AG04450 (cell line): ENCODE measurements at places on chromosomes 6 and 20. TPM values are rescaled to one million over a fixed set of nuclear protein-coding genes. Genes with fewer than 3 reads are reported as not detected.

DNA sequence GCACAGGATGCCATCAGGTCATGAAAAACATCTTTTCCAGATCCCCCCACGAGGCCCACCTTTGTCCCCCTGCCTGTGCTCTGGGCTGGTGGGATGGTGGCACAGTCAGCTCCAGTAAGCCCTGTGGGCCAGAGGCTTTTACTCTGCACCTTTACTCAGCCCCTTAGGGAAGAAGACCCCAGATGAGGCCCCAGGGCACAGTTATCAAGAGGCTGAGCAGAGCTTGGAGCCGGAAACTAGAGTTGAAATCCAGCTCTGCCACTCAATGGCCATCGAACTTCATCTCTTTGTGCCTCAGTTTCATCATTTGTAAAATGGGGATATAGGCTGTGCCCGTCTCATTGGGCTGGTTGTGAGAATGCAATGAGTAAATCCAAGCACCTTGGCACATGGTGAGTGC is 81.7 kb upstream of the TOX2 start:
- DNase-seq = no peak

DNA sequence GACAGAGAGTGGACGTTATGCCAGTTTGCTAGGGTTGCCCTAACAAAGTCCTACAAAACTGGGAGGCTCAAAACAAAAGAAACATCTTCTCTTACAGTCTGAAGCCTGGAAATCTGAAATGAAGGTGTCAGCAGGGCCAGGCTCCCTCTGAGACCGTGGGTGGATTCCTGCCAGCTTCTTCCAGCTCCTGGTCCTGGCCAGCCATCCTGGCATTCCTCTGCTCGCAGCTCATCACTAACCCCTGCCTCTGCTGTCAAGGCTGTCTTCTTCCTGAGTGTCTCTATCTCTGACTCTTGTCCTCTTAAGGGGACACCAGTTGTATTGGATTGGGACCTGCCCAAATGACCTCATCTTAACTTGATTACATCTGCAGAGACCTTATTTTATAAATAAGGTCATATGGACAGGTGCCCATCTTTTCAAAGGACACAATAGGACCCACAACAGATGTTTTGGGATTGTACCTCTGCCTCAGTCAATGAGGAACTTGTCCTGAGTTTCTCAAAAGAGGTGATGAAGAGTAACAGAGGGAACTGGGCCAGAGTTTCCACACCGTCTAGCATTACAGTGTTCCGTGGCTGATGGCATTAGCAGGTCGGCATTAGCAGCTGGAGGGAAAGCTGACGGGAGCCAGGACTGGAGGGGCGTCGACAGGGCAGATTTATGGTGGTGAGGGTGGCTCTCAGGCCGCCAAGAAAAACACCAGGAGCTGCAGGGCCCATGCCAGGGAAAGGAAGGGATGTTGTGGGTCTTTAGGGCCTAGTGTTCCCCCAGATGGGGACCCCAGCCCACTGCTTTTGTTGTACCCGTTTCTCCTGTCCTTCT is 157.3 kb downstream of the TBXT start:
- no peak for DNase-seq

- no peak for DNase-seq
Measured at GRCh38 chr6:125132058-125132457, 21.5 kb upstream of the TPD52L1 start.

Gene MOG
- not detected in 2 replicates for polyA plus RNA-seq

DNA sequence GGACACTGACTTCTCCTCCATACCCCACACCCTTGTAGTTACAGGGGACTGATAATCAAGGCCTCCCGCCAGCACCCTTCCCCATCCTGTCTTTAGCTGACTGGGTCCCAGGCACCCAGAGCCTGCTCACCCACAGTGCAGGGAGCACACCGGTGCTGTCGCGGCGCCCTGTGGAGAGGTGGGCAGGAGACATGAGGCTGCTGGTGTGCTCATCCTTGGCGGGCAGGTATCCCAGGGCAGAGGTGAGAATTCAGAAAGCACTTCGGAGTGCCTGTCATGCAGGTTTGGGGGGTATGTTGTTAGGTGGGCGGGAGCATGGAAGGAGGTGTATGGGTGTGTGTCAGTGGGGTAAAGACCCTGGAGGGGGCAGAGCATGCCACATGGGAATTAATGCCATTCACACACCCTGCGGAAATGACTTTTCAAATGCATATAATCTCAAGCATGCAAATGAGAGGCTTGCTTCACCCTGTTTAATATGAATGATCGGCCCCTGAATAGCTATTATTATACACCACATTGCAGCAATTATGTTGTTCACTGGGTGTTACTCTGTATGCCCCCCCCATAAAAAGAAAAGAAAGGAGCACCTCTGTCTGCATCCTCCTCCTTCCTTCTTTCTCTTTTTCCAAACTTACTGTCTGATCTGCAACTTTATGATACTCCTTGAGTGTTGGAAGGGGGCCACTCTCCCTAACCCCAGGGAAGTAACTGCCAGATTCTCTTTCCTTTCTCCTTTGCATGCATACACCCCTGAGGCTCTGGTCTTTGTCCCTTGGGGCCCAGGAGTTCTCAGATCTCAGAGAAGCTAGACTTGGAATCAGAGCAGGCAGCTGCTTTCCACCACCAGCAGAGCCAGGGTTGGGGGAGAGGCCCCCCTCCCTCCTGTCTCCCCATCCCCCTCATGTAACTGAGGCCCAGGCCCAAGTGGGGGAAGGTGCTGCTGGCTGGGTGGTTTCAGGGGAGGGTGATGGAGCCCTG is 16.0 kb downstream of the FOXP4 start:
- DNase-seq = no peak
